ENCODE measurements at places on chromosomes 1 and 21.

DNA sequence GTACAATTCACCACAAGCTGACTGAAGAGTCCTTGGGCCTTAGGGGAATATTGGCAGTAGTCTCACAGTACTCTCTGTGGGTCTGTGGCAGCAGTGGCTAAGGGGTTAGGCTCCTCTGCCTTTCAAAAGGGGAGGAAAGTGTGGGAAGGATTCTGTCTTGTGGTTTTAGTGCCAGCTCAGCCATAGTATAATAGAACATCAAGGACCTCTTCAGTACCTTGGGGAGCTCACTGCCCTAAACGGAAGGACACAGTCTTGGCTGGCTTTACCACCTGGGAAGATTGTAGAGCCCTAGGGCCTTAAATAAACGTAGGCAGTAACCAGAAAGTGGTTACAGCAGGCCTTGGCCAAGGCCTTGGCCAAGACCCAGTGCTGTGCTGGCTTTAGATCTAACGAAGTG lies 265.7 kb downstream of the COL11A1 start:
- no peak for DNase-seq

DNA sequence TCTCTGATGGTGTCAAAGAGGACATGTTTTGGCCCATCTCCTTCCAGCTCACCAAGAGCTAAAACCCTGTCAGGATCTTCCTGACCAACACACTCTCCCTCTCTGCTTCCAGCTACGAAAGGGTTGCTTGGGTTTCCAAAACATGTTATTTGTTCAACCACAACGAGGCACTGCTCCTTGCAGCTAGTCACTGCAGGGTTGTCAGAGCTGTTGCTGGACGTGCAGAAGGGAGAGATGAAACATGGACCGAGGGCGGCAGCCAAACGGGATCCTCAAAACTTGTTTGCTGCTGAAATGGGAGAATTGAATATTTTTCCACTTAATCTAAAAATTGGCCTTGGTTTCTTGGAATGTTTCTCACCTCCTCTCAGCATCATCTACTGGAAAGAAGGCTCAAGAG lies 12.4 kb downstream of the ZBTB18 start:
- DNase-seq = no peak

GRCh38 chr1:46284597-46285564 lies 18.5 kb downstream of the LRRC41 start:
- DNase-seq = peak; percentile 30

- no peak for DNase-seq
These were observed 9.7 kb upstream of the IGFN1 start for GRCh38 chr1:201180901-201181300.

DNA sequence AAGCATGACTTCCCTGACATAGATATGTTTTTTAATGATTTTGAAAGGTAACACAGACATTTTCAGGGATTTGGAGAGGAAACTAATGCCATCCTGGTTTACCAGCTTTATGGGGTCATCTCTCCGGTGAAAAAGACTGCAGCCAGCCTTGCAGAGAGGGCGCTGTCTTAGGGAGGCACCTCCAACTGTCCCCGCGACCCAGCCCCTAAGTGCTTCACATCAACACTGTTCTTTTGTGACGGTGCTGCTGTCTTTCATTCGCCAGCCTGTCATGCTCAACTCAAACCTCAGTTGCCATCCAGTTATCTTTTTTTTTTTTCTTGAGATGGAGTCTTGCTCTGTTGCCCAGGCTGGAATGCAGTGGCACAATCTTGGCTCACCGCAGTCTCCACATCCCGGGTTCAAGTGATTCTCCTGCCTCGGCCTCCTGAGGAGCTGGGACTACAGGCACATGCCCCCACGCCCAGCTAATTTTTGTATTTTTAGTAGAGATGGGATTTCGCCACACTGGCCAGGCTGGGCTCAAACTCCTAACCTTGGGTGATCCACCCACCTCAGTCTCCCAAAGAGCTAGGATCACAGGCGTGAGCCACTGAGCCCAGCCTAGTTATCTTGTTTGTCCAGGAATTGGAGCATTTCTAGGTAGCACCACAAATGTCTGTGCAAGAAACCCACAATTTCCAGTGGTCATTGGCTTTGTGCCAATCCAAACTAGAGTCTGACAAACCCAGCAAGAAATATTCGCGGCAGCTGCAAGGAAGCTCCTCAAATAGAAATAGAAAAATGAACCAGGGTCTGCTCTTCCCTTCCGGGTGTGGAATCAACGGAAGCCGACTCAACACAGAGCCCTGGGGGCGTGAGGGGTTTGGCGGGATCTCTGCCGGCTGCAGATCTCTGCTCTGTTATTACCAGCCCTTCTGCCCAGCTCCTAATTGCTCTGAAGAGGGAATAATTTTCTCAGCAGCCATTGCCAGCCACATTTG lies 24.2 kb downstream of the PDE9A start:
- peak; percentile 45 for DNase-seq

GRCh38 chr1:160800645-160801408 lies 4.9 kb downstream of the LY9 start:
- DNase-seq = no peak

GRCh38 chr1:34164771-34165391 lies at the start of gene CSMD2:
CSMD2 (minus strand) TSS chr1:34165230; CDS start chr1:34165097, 133 bp downstream.
- DNase-seq = peak; percentile 85

GRCh38 chr1:44113095-44113609 lies 5.5 kb upstream of the KLF17 start:
- no peak for DNase-seq

DNA sequence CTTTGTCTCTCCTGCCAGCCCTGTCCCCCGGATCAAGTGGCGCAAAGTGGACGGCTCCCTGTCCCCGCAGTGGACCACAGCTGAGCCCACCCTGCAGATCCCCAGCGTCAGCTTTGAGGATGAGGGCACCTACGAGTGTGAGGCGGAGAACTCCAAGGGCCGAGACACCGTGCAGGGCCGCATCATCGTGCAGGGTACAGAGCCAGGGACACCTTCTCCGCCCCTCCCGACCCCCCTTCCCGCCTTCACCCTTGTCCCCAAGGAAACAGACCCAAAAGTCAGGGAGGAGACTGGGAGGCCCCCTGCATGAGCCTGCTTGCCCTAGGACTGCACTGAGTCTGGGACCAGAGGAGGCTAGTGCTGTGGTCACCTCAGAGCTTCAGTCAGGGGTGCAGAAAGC lies 18.2 kb downstream of the CNTN2 start:
- DNase-seq = no peak

GRCh38 chr1:202711949-202712635 lies 1.8 kb upstream of the SYT2 start:
- no peak for DNase-seq

DNA sequence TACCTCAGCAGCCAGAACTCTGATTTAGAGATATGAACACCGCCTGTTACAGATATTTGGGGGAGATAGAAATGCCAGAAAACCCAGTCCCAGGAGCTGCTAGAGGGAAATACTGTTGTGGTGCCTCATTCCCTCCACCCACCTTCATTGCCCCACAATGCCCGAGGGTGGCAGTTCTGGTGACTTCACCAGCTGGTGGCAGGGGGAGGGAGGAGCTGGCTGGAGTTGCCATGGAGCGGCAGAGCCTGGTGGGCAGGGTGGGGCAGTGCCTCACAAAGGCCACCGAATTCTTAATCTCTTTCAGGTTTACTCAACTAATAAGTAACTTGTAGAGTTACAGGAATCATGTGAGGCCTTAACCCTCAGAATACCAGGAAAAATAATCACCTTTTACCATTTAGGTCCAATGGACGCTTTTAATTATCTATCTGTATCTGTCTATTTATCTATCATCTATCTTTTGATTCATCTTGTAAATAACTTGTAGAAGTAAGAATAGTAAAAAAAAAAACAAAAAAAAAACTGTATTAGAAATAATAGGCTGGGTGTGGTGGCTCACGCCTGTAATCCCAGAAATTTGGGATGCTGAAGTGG lies 11.7 kb upstream of the S100A11 start:
- DNase-seq = no peak

DNA sequence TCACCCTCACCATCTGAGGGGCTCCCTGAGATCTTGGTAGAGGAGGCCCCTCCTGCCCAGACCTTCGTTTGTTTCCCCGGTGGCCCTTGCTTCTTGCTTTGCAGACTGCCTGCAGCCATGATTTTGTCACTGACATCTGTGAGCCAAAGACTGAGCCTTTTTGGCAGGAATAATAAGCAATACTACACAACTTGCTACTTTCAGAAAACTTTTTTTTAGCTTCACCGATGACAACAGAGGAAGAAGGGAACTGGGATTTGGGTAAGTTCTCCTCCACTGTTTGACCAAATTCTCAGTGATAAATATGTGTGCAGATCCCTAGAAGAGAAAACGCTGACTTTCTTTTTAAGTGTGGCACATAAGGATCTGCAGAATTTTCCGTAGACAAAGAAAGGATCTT lies 11.7 kb upstream of the CD101 start:
- DNase-seq = no peak

GRCh38 chr1:233617025-233617424 lies 3.1 kb downstream of the KCNK1 start:
- no peak for DNase-seq

DNA sequence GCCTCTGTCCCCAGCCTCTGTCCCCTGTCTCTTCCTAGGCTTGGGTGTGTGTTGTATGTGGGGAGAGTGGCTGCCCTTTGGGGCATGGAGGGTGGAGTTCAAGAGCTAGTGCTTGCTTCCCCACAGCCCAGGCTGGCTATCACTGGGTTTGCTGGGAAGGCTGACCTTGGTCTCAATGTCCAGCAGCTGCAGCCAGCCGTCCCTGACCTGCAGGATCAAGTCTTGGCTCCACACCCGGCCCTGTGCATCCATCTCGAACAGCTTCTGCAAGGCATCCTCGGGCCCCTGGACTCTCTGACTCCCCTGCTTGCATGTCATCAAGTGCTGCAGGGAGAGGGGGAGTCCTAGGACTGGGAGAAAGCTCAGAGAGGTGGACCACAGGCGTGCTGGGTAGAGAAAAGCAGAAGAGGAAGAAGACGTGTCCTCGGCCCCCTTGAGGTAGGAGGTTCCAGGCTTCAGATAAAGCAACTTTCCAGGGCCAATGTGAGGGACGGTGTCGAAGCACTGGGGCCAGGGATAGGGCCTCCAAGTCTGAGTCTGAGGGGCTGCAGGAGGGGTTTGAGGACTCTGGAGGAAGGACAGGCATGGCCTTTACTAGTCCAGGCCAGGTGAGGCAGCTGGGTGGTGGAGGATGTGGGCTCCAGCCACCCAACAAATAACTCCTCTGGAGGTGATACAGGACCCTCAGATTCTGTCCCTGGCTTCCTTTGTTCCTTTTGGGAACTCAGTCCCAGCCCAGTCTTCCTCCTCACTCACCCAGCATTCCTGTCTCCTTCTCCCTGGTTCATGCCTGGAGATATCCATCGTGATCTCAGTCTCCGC lies 4.0 kb downstream of the EPS8L3 start:
- no peak for DNase-seq

- DNase-seq = no peak
These were observed 43.4 kb downstream of the KCNJ15 start for GRCh38 chr21:38300141-38300578.

DNA sequence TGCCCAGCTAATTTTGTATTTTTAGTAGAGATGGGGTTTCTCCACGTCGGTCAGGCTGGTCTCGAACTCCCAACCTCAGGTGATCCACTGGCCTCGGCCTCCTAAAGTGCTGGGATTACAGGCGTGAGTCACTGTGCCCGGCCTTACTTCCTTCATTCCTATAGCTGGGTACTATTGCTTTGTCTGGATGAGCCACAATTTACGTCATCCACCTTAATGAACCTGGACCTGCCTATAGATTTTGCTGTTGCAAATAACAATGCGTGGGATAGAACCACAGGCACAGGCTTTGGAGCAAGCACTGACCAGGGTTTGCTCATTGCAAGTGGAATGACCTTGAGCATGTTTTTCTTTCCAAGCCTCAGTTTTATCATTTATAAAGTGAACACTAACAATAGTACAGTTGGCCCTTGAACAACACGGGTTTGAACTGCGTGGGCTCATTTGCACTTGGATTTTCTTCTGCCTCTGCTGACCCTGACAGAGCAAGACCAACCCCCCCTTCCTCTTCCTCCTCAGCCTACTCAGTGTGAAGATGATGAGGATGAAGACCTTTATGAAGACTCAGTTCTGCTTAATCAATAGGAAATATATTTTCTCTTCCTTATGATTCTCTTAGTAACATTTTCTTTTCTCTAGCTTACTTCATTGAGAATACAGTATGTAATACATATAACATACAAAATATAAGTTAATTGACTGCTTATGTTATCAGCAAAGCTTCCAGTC lies 33.3 kb upstream of the BECN2 start:
- no peak for DNase-seq

DNA sequence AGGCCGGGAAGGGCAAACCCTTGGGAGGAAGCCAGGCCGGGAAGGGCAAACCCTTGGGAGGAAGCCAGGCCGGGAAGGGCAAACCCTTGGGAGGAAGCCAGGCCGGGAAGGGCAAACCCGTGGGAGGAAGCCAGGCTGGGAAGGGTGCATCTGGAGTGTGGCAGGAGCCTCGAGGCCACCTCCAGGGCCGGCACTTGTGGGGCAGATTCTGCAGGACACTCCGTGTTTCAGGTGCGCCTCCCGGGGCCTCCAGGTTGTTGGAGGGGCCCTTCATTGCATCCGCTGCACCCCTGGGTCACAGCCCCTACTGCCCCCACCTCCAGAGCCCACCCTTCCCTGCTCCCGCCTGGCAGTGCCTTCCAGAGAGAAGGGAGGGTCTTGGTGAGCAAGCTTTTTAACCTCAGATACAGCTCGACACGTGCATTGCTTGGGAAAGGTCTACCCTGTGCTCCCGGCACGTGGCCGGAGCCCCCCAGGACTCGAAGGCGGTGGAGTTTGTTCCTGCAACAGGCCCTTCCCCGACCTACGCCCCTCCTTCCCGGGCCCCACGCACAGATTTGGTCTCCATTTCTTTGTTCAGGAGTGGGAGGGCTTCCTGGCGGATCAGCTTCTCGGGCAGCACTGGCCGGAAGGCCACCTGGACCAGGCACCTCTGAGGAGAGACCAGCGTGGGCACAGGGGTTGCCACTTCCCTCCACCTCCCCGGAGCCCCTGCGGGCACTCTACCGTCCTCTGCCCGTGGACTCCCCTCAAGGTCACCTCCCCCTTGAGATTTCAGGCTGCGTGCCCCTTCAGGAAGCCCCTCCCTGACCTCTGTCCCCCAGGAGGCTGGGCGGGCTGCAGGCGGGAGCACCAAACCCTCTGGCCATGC lies 9.4 kb upstream of the TMEM52 start:
- no peak for DNase-seq

Data from fibroblast of skin of right biceps (primary cell).